ENCODE measurements at places on chromosomes 2 and 18.

DNA sequence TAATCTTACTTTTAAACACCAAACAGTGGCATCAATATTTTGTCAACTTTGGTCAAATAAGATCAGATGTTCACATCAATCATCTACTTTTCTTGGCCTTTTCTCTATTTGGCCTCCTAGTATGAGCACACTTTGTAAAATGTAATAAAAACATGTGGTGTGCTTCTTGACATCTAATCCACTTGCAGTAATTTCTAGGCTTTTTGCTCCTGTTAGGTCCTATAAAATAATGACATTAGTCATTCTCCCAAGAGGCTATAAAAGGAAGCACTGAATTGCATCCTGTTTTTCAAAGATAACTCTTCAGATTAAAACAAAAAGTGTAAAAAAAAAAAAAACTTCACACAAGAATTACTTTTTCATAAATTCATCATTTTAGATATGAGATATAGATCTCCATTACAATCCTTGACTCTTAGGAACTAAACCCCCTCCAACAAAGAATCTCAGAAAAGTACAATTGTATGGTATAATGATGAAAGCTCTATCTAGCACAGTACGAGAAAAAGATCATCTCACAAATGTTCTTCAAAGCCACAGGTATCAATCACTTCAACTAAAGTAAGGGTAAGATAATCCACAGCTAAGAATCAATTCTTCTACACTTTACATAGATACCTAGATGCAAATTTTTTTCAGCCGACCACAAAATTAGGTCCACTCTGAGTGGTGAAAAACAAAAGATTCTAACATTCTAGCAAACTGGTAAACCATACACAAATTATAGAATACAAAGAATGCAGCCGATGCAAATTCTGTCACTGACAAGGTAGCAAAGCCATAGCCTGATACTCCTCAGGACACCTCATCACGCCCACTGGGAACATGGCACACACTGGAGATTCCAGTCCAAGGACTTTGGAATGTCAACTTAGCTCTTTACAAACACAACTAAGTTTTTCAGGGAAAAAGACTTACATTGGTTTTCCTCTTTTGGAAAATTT lies 2.7 kb downstream of the BCL2 start:
- no peak for DNase-seq

DNA sequence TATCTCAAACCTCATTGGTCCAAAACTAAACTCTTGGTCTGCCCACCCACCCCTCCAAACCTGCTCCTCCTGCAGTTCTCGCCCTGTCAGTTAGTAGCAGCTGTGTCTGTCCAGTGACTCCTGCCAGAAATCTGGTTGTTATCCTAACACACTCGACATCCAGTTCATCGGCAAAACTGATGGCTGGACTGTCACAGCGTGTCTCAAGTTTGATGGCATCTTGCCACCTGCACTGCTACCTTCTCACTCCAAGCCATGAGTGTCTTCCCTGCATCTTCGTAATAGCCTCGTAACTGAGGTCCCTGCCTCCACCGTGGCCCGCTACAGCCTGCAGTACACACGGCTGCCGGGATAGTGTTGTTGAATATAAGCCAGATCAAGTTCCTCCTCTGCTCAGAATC lies 470.1 kb upstream of the RAB12 start:
- DNase-seq, result no peak

DNA sequence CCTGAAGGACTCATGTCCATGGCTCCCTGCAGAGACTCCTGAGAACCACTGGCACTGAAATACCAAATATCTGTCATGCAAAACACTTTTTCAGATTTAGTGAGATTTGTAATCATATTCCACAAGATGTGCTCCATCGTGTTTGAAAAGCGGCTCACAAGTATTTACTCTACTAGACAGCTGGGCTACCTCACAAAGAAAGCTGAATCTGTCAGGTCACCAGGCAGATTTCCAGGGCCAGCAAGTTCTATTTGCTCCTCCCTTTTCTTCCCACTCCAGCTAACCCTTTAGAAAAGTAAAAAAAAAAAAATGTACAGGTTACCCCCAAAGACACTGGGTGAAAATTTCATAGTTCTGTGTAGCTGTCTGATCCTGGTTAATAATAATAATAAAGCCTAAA lies 22.9 kb downstream of the WIPF1 start:
- DNase-seq, result no peak

- no peak for DNase-seq
Measured at GRCh38 chr2:194494401-194494800, 1162.6 kb upstream of the SLC39A10 start.

- peak; percentile 83 for DNase-seq
Measured at GRCh38 chr2:100554798-100555407, 7.9 kb upstream of the PDCL3 start.

DNA sequence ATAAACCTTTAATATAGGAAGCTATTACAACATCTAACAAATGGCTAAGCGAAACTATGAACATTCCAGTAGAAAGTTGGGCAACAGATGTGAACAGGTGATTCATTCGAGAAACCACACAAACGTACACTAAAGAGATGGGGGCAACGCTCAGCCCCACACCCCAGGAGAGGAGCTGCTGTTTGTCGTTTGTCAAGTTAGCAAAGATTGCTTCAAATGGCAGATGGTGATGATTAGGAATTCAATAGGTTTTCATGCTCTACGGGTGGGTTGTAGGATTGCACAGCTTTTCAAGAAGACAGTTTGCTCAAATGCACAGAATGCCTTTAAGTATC lies 154.7 kb upstream of the HDAC4 start:
- no peak for DNase-seq

DNA sequence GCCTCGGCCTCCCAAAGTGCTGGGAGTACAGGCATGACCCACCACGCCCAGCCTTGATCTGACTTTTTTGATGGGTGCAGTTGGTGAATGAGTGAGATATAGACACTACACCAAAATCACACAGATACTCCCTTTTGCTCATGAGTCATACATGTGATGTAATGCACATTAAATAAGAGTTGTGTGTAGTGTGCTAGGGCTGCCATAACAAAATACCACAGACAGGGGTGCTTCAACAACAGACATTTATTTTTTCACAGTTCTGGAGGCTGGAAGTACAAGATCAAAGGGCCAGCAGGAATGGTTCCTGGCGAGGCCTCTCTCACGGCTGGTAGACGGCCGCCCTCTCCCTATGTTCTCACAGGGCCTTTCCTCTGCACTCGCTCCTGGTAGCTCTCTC lies 46.6 kb downstream of the GBX2 start:
- DNase-seq, result no peak
